ENCODE measurements at places on chromosomes 11 and 22.
A peak's percentile ranks its signal among the peaks of the same experiment; 100 is the strongest.

DNA sequence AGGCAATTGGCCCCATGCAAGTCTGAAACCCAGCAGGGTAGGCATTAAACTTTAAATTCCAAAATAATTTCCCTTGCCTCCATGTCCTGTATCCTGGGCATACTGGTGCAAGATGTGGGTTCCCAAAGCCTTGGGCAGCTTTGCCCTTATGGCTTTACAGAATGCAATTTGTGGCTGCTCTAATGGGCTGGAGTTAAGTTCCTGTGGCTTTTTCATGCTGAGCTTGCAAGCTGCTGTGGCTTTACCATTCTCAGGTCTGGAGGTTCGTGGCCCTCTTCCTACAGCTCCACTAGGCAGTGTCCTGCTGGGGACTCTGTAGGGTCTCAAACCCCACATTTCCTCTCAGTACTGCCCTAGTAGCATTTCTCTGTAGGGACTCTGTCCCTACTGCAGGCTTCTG lies 15.0 kb upstream of the BIRC3 start:
- no peak for DNase-seq

DNA sequence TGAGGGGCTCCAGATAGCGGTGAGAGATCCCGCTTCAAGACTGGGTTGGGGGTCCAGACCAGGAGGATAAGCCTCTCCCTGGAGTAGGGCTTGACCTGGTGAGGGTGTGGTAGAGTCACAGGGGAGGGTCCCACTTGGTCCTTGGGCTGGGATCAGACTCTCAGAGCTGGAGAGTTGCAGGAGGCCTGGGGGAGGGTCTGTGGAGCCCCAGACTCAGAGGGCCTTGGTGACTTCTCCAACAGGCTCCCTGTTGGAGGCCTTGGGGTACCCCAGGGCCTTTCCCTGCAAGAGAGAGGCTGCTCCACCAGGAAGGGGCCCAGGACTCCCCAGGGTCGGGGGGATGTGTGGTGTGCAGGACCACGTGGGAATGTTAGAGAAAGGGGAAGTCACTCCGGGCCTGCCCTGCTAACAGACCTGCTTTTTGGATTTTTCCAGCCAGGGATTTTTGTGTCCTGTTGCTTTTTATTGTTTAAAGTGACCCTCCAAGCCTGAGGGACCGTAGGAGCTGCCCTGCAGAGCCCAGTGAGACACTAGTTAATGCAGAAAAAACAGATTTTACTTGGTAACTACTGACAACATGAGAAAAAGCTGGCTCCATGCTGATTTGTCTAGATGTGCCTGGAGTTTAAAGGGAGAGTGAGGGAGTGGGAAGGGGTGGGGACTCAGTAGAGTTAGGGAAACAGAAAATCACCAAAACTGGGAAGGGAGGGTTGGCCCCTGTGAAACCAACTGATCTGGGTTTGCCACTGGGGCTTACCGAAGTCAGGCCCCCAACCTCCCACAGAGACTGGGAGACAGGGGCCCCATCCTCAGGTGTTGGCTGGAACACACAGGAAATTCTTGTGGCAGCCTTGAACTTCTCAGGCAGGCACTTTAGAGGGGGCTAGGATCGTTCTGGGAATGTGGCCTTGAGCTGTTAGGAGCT lies 801 bp upstream of the TXNRD2 start:
- no peak for DNase-seq

- peak; percentile 86 for DNase-seq
Observed at GRCh38 chr22:17705951-17706900, 67.7 kb downstream of the BCL2L13 start.

- DNase-seq: no peak
Observed at GRCh38 chr11:57751676-57752253, at the start of gene BTBD18. Gene BTBD18 (minus strand): TSS chr11:57751819. CDS start chr11:57751188, 631 bp downstream.

DNA sequence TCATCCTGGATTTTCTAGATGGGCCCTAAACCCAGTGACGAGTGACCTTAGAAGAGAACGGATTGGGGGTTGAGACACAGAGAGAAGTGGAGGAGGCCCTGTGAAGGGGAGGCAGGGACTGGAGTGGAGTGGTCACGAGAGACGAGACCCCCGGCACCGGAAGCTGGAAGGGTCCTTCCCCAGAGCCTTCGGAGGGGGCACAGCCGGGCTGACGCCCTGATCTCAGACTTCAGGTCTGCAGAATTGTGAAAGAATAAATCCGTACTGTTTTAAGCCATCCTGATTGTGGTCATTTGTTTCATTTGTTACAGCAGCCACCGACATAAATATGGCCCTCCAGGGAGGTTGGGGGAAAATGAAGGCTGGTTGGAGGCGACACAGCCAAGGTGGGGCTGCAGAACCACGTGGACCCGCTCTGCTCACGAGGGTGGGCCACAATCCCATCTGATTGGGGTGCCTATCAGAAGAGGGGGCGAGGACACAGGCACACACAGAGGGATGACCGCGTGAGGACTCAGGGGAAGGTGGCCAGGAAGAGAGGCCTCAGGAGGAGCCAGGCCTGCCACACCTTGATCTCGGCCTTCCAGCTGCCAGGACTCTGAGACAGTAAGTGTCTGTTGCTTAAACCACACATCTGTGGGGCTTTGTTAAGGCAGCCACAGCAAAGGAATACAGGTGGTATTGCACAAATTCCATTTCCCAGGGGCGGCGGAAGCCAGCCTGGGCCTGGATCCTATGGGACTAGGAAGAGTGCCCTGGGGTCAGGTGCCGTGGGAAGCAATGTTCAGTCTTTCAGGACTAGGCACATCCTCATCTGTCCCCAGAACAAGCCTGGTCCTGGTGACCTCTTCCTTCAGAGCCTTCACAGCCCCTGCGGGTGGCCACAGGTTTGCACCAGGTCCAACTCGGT lies 73.3 kb upstream of the SHANK2 start:
- no peak for DNase-seq

DNA sequence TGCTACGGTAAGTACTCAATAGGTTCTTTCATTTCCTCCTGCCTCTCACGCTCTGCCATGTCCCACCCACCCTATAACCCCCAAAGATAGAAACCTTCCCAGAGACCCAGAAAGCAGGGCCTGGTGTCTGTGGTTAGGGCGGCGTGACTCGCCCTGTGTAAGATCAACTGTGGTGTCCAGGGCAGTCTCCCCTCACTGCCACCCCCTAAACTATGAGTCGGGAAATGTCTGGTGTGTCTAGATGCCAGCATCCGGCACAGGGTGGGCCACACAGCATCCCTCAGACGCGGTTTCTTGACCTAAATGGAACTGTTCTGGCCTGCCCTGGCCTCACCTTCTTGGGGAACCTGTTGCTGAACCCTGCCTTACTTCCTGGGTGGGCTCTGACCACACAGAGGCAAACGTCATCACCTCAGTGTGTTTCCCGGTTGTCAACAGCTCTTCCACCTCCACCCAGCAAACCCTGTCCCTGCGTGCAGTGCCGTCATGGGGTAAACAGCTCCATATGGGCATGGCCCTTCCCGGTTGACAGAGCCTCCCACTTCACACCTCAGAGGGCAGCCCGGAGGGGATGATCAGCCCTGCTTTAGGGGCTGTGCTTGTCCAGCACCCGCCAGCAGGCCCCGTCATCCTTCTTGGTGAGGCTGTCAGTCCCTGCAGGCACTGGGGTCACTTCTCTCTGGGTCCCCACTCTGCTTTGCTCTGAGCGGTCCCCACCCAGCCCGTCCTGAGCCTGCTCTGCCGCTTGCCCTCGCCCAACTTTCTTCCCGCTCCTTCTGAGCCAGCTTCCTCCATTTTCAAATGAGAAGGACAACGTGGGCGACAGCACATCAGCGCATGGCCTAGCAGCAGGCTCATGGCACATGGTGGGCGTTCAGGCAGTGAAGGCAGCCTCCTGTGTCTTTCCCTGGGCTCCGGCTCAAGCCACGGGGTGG lies 6.0 kb downstream of the WNT11 start:
- DNase-seq: no peak

DNA sequence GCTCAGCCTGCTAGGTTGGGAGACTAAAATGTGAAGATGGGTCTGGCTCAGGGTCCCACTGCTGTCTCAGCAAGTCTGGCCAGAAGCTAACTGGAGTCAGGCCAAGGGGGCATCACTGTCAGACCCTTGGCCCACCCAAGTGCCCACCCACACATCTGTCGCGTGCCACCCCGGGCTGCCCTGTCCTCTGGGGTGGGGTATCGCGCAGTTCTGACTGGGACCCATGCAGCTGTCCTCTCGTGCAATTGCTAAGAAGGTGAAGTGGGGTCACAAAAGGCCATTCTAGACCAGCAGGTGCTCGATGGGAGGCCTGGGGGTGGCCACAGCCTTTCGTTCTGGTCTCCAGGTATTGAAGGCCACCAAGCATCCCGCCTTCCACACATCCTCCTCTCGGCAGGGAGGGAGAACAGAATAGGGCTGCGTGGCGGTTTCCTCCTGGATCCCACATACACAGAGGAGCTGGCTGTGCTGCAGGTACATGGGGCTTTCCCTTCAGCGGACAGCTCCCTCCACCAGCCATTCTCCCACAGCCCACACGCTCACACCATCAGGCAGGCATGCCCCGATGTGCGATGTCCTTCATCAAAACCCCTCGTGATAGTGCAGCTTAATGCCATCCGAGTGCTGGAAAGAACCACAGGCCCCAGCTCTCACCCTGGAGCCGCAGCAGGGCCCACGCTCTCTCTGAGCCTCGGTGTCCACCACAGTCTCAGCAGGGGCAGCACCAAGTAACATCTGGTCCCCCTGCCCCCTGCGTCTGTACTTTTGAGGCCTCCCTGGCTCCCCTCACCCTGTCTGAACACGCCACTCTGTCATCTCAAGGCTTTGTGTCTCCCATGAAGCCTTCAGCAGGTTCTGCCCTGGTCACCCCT lies 37.6 kb downstream of the SHANK2 start:
- no peak for DNase-seq
